ENCODE measurements at places on chromosomes 5 and 9.

DNA sequence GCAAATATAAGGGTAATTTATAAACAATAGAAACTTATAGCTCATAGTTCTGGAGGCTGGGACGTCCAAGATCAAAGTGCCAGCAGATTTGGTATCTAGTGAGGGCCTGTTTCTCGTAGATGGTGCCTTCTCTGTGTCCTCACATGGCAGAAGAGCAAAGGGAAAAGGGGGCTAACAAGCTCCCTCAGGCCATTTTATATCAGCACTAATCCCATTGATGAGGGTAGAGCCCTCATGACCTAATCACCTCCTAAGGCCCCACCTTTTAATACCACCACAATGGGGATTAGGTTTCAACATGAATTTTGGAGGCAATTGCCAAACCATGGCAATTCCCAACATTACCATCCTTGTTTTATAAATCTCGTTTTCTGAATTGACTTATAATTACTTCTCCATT, 259.8 kb downstream of the ARRDC3 start:
- no peak for DNase-seq

DNA sequence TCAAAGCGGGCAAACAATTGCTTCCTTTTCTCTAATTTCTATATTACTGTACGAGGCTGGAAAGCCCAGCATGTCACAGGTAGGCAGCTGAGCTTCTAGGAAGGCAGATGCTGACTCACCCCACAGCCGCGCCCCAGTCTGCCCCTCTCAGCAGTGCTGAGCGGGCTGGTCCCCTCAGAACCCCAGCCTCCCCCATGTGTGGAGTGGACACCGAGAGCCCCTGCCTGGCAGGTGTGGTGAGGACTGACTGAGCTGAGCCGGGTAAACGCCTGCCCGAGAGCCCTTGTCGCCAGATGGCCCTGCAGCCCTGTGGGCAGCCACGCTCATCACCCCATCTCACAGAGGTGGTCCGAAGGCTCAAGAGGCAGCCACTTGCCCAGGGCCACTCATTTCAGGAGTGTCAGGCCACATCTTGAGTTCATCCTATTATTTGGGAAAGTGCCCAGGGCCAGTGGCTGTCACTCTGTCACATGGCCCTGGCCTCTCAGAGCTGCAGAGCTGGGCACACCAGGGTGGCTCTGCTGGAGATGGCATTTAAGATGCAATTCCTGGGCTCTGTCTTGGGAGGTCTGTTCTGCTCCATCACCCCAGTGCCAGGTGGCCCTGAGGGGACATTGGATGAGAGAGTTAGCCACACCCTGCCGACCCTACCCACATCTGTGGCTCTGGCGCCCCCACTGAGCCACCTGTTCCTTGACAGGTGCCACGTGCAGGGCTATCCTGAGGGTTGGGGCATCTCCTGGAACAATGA, 12.4 kb downstream of the CARD19 start:
- DNase-seq = no peak

- no peak for DNase-seq
Observed at GRCh38 chr5:176662371-176663333, 15.4 kb downstream of the TSPAN17 start.

- no peak for DNase-seq
Observed at GRCh38 chr9:20835377-20836286, 151.6 kb downstream of the FOCAD start.

GRCh38 chr9:78525986-78526560, 229.1 kb downstream of the PSAT1 start:
- DNase-seq = no peak

- no peak for DNase-seq
Observed at GRCh38 chr5:81605299-81605698, 145.6 kb downstream of the SSBP2 start.

GRCh38 chr9:27530915-27531755, 1.5 kb upstream of the MOB3B start:
- no peak for DNase-seq

DNA sequence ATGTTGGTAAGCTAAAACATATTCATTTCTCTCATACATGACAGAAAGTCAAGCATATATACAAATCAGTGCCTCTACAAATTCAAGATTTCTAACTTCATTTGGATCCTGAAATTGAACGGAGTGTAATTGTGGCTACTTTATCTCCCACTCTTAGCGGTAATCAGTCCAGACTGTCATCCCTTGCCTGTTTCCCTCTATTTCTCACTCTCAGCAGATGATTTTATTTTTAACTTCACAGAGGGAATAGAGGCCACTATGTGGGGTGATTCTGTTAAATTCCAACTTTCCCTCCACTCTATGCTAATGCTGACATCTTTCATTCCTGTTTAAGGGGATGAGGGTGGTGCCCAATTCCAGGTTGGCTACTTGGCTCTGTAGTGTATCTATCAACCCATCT, 153.8 kb upstream of the KCNN2 start:
- no peak for DNase-seq

Measured in NCI-H1048 (cell line).